Natural killer cell (primary cell): ENCODE measurements at places on chromosomes 2 and 18.

DNA sequence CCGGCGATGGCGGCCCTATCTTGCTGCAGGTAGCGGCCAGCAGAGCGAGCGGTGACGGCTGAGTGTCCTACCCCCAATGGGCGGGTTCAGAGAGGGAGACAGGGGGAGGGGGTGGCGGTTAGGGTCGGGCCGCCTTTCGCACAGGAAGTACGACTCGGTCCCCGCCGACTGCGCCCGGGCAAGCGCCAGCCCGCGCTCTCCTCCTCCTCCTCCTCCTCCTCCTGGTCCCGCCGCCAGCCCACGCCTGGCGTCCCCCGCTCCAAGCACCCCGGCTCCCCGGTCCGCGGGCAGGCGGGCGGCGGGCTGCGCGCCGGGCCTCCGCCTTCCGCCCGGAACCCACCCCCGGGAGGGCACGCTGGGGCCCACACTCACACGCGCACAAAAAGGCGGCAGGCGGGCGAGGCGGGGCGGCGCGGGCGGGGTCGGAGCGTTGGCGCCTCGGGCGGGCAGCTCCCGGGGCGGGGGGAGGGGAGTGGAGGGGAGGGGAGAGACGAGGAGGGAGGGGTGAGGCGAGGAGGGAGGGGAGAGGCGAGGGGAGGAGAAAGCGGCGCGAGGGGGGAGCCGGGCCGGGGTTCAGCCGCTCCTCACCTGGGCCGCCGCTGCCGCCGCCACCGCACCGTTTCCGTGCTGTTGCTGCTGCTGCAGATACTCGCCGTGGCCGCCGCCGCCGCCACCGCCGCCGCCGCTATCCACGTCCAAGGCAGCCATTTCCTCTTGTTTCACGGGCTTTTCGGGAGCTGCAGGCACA is 1.2 kb downstream of the SP3 start:
- H3K27me3 ChIP-seq = no peaks in the 10 kb centered on the region
- H3K4me1 ChIP-seq = peaks cover 17% of the 10 kb centered on the region
- peaks cover 6% of the 10 kb centered on the region for H3K36me3 ChIP-seq
- H3K4me3 ChIP-seq = peak overlapping the region; percentile 80

- H3K27ac ChIP-seq = no peak overlapping the region
- H3K4me1 ChIP-seq = no peaks in the 10 kb centered on the region
- no peaks in the 10 kb centered on the region for H3K27me3 ChIP-seq
- no peaks in the 10 kb centered on the region for H3K36me3 ChIP-seq
Observed at GRCh38 chr2:187590175-187590574, 35.9 kb upstream of the TFPI start.

DNA sequence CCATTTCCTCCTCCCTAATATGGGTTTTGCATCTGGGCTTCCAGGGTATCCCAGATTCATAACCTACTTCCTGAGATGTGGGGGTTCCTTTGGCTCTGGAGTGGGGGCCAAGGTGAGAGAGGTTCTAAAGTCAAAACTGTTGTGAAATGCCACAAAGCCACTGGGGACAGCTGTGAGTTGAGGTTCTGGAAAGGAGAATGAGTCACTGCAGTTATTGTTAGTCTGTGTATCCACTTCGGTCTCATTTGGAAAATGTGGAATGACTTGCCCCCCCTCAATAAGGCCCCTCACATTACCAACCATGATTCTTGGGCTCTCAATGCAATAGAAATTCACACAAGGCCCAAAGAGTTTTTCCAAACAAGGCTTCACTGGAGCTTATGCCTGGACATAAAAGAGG is 51.1 kb upstream of the LGALSL start:
- H3K4me1 ChIP-seq = no peaks in the 10 kb centered on the region
- H3K27ac ChIP-seq = no peak overlapping the region
- no peaks in the 10 kb centered on the region for H3K36me3 ChIP-seq
- H3K27me3 ChIP-seq = no peaks in the 10 kb centered on the region
- H3K4me3 ChIP-seq = no peak overlapping the region

DNA sequence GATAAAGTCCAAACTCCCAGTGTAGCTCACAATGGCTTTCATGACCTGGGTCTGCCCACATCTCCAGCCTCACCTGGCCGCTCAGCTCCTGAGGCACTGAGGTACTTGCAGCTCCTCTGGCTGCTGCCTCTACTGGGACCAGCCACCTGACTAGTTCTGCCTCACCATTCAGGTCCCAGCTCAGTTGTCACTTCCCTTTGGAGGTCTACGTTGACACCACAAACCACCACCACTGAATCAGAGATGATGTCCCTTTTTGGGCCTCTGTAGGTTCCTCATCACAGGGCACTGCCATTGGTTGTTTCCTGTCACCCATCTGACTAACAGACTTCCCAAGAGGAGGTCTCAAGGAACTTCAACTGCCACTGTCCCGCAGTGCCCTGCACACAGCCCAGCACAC is 21.2 kb downstream of the SPP2 start:
- peak; percentile 51 for DNase-seq
- no peaks in the 10 kb centered on the region for H3K27me3 ChIP-seq
- no peaks in the 10 kb centered on the region for H3K36me3 ChIP-seq
- peaks cover 32% of the 10 kb centered on the region for H3K4me1 ChIP-seq
- no peak overlapping the region for H3K4me3 ChIP-seq

DNA sequence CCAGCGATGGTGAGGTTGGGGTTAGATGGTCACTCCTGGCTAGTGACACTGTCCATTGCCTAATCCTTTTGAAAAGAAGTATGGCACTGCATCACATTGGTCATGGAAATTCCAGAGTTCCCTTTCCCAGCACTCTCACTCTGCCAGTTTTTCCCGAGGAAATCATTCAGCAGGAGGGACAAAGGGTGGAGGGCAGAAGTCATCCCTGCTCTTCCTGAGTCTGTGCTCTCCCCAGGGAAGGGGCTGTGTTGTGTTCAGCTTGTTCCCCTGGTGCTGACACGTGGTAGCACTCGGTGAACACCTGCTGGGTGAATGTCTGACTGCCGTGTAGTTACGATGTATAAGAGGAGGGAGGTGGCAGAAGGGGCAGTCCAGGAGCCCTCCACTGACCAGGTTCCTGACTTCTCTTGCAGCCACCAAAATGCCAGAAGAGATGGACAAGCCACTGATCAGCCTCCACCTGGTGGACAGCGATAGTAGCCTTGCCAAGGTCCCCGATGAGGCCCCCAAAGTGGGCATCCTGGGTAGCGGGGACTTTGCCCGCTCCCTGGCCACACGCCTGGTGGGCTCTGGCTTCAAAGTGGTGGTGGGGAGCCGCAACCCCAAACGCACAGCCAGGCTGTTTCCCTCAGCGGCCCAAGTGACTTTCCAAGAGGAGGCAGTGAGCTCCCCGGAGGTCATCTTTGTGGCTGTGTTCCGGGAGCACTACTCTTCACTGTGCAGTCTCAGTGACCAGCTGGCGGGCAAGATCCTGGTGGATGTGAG is 21.6 kb downstream of the STEAP3 start:
- H3K27ac ChIP-seq = no peak overlapping the region
- no peaks in the 10 kb centered on the region for H3K36me3 ChIP-seq
- H3K4me1 ChIP-seq = no peaks in the 10 kb centered on the region
- H3K4me3 ChIP-seq = no peak overlapping the region

DNA sequence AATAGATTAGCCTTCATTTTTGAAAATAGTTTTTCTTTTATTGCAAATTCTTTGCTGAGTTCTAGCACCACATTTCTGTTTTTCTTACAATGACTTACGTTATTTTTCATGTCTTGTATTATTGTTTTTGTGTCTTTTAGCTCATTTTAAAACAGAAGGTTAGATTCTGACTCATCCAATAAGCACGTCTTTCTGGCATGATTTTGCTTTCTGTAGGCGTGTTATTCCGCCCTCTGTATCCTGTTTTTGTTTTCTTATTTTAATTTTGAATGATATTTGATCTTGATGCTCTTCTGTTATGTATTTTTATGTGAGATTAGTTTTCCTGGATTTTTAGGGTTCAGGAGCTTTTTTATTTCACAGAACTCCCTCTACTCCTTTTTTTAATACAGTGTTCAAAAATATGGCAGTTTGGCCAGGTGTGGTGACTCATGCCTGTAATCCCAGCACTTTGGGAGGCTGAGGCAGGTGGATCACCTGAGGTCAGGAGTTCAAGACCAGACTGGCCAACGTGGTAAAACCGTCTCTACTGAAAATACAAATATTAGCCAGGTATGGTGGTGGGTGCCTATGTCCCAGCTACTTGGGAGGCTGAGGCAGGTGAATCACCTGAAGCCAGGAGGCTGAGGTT is 145.0 kb downstream of the CLIP4 start:
- no peaks in the 10 kb centered on the region for H3K4me1 ChIP-seq
- H3K36me3 ChIP-seq = no peaks in the 10 kb centered on the region
- no peak overlapping the region for H3K4me3 ChIP-seq
- DNase-seq = no peak
- no peak overlapping the region for H3K27ac ChIP-seq
- no peaks in the 10 kb centered on the region for H3K27me3 ChIP-seq
